ENCODE measurements at places on chromosomes 4 and X.

GRCh38 chrX:46601283-46601682, 27.7 kb downstream of the CHST7 start:
- no peak for DNase-seq

- DNase-seq = no peak
These were observed 39.3 kb upstream of the MAGEA10 start for GRCh38 chrX:152177497-152178269.

DNA sequence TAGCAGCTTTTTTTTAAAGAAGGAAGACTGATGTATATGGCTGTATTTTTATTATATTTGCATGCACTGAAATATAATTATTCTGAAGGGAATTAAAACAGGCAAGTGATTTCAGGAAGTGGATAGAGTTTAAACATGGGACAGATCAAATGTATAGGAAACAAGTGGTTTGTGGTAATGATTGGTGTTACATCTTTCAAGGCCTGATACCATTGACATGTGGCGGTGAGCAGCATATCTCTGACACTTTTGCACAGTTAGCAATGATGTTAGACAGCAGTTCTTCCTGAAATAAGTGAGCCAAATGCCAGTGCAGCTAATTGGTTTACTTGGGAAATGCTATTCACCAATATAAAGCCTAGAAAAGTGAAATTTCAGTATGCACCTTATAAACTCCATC, 272.1 kb downstream of the RPA4 start:
- no peak for DNase-seq

- no peak for DNase-seq
These were observed 658.5 kb downstream of the DACH2 start for GRCh38 chrX:86806786-86807185.
